ENCODE measurements at places on chromosomes 2 and 18.

DNA sequence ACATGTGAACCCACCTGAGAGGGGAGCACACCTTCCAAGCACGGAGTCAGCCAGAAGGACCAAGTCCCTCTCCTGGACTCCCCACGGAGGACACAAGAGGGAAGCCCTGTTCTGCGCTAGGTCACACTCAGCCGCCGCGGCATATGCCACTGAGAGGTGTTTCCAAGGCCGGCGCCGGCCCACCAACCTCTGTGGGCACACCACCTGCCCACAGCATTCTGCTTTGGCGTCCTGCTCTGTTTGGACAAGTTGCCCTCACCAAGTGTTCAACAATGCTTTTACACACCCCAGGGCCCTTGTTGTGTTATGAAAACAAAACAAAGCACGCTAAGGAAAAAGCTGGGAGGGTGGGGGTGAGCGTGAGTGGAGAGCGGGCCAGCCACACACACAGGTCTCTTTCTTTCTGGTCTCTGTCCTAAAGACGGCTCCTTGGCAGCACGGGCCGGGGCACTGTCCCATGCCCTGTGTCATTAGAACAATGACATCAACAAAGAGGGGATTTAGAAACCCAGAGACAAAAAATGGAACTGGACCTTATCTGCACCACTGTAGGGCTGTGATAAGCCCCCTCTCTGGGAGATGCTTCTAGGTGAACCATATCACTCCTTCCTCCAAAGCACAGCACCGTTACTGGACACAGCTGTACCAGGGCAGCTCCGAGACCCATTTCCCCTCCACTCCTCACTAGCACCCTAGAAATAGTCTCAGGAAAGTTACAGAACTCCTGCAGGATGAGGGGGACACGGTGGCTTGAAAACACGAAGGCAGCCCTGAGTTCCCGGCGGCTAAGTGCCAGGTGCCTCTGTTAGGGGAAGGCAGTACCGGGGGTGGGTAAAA is 17.0 kb downstream of the SMAD7 start:
- DNase-seq, result no peak

- no peak for DNase-seq
These were observed 49.9 kb downstream of the RAB31 start for GRCh38 chr18:9757827-9758621.

- no peak for DNase-seq
These were observed 146.1 kb upstream of the PID1 start for GRCh38 chr2:229417176-229417575.

DNA sequence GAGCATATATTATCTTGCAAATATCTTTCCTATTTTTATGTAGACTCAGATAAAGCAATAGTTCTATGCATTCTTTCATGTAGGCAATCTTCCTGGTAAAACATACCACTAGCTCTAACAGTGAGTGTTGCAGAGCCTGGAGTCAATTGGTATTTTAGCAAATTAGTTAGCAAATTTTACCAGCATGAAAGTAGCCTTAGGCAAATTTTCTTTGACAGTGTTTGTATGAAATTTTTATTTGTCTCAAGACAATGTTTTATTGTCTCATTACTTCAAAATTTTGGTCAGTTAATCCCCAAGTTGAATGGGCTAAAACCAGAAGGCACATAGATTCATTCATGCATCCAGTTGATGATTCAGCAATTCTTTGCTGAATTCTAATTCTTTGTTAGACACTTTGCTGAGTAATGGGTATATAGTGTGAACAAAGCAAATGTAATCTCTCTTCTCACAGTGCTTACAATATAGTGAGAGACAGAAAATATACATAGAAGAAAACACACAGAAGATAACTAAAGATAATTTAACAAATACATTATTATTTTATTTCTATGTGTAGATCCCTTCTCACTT is 27.1 kb downstream of the SLC38A11 start:
- DNase-seq, result no peak

DNA sequence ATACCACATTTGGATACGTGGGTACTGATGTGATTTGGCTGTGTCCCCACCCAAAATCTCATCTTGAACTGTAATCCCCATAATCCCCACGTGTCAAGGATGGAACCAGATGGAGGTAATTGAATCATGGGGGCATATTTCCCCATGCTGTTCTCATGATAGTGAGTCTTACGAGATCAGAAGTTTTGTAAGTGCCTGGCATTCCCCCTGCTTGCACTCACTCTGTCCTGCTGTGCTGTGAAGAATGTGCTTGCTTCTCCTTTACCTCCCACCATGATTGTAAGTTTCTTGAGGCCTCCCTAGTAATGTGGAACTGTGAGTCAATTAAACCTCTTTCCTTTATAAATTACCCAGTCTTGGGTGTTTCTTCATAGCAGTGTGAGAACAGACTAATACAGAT is 70.3 kb downstream of the CHST9 start:
- no peak for DNase-seq

DNA sequence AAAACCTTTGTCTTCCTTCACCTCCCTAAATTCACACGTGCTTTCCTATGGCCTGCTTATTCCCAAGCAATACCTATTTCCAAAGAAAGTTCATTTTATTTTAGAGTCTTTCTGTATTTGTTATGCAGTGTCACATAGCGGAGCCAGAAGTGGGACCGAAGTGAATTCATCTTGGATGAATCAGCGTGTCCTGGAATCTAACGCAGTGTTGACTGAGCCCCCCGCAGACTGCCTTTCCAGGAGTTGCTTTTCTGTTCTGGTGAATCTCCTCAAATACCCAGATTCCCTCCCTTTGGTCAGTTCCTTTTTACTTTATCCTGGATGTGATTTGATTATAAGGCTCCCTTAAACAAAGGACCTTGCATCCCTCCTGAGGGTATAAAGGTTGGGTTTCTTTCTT is 10.8 kb downstream of the ALPP start:
- DNase-seq, result no peak

- no peak for DNase-seq
These were observed 433.7 kb upstream of the TNP1 start for GRCh38 chr2:217293607-217294006.

DNA sequence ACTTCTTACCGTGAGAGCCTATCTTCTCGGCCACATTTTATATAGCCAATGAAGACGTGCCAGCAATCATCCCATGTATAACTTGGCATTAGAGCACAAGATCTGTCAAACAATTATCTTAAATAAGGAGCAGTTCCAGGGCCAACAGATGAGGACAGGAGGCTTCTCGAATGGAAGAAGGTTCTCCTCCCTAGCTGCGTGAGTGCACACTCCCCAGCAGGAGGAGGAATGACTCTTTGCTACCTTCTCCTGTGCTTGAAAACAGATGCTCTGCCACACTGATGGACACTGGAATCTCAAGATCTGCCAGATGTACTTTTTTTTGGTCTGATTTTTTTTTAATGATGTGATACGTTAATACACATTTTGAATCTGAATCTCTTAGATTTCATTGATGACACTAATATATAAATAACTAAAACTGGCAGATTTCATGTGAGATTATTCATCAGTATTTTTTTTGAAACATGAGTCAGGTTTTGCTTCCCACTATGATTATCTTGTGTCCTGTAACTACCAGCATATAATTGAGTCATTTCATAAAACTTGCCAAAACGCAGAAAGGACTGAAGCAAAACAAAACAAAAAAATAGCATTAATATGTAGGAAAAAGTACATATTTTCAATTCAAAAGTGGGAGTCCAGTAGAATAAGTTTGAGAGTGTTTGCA is 626 bp upstream of the VIT start:
- peak; percentile 45 for DNase-seq

DNA sequence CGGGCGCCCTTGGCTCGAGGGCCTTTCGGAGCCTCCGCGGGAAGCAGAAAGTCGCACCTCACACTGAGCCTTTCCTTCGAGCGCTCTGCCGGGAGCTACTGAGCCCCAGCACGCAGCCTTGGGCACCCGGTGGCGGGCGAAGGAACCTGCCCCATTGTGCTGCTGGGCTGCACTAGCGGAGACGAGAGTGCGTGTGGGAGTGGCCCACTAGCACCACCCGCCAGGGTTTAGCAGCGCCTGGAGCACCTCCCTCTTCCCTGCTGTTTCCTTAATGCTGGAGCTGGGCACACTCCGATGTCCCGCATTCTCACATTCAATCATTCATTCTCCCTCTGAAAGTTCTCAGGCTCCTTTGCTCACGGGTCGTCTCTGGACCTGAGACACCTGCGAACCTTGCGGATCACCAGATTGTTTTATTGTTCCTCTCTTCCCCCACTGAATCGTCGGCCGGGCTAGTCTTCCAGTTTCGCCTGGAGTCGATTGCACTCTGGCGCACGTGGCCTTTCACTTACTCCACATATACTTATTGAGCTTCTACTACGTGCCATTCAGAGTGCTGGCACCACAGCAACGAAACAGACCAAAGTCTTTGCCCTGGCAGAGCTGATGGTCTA is 8.5 kb upstream of the PAX3 start:
- no peak for DNase-seq

GRCh38 chr2:223000872-223001796 is 50.9 kb upstream of the KCNE4 start:
- DNase-seq, result no peak

DNA sequence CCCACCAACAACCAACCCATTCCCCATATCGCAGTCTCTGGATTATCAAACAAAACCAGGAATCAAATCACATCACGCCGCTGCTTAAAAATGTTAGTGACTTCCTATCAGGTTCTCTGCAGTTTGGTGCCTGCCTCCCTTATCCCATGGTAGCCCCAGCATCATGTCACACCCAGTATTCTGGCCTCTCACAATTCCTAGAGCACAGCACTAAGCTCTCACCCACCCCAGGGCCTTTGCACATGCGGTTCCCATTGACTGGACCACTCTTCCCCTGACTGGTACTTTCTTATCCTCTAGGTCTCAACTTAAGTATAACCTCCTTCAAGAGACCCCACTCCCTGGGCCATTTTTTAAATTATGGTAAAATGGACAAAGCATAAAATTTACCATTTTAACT is 12.8 kb downstream of the ATP8B1 start:
- no peak for DNase-seq

- DNase-seq, result no peak
These were observed 6.1 kb upstream of the EMX1 start for GRCh38 chr2:72911256-72911655.

GRCh38 chr2:23269747-23270146 is 115.2 kb upstream of the KLHL29 start:
- no peak for DNase-seq

DNA sequence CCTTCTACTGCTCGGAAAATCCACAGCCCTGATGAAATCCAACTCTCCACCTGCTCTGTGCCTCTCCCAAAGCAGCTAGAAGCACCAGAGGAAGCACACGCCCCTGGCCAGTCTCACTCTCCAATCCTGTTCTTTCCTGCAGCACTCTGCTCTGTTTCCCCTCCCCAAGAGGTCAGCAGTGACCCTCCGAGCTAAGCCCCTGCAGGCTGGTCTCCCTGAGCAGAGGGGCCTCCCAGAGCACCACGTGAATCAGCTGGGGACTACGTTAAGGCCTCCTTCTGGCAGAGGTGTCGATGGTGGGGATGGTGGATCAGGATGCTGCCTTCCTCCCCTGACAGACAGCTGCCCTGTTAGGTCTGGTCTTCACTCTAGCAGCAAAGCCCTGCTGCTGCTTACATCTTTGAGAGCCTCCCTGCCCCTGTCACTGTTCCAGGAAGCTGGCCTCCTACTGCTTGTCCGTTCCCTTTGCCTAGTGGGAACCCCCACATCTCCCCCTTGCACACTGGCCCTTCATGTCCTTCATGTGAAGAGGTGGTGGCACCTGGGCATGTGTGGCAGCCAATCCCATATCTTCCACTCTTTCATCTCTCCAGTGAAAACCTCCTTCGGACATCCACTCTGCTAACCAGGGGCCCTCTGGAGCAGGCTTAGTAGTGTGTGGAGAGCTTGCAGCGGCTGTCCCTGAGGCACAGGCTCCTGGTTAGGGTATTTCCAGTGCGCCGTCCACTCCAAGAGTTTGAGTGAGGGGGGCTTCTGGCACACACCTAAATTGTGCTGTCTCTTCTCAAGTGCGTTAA is 307.5 kb upstream of the HS6ST1 start:
- DNase-seq, result no peak

DNA sequence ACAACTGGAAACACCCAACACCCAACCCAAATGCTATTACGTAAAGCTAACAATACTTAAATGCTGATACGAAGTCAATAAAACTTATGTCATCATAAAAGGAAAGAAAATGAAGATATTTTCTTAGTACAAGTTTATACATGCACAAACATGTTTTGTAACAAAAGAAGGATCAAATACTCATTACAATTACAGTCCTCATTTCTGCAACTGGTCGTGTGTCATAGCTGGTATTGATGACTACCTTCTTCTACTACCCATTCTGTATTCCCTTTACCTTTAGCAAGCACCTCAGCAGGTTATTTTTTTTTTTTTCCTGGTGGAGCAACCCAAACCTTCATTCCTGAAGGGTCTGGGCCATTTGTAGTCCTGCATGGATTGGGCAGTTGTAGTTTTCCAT is 1298.5 kb downstream of the SUCLG1 start:
- no peak for DNase-seq

DNA sequence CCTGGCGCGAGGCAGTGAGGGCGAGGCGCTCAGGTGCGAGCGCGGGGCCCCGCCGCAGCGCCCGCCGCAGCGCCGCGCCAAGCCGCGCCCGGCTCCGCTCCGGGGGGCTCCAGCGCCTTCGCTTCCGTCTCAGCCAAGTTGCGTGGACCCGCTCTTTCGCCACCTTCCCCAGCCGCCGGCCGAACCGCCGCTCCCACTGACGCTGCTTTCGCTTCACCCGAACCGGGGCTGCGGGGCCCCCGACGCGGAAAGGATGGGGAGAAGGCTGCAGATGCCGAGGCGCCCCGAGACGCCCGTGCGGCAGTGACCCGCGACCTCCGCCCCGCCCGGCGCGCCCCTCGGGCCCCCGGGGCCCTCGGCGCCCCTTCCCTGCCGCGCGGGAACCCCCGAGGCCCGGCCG is 328 bp upstream of the INHBB start:
- no peak for DNase-seq

GRCh38 chr2:127638361-127639110 is 7.4 kb upstream of the GPR17 start:
- DNase-seq, result peak; percentile 20

DNA sequence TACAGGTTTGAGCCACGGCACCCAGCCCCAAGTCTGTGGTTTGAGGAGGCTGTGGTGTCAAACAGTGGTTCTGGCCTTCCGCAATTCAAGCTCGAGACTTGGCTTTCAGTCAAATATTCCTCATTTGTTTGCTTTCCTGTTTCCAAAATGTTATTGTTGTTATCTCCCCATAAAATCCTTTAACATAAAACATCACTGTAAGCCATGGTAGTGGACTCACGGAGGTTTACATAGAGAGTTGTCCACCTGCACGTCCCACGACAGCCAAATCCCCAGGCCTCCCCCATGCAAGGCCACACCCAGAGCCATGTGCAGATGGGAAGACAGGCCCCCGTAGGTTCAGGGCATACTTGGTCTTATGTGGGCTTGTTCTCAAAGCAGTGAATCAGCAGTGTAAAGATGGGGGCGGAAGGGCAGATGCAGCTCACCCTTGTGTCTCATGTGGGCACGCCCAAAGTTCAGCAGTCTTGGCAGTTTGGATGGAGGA is 18.9 kb upstream of the ST3GAL5 start:
- peak; percentile 46 for DNase-seq

GRCh38 chr2:48508461-48509124 is 21.4 kb upstream of the STON1 start:
- DNase-seq, result peak; percentile 82

GRCh38 chr2:98134172-98135005 is 47.4 kb downstream of the VWA3B start:
- peak; percentile 60 for DNase-seq

All from cardiac fibroblast (primary cell).